ENCODE measurements at places on chromosomes 7 and 10.

DNA sequence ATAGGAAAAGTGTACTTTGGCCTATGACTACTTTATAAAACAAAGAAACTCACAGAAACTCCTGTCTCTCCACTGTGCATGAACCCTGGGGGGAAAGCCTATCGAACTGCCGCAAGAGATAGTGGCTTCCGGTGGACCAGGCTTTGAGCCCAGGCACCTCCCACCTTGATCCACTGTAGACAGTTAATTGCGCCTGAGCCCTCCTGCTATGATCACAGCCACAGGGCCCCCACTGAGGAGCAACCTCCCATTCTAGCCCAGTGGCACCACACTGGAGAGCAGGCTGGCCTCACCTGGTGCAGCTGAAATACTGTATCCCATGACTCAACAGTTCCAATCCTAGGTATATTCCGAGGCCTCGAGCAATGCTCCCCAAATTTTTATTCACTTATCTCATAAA is 98.8 kb downstream of the COBL start:
- no peak for DNase-seq

DNA sequence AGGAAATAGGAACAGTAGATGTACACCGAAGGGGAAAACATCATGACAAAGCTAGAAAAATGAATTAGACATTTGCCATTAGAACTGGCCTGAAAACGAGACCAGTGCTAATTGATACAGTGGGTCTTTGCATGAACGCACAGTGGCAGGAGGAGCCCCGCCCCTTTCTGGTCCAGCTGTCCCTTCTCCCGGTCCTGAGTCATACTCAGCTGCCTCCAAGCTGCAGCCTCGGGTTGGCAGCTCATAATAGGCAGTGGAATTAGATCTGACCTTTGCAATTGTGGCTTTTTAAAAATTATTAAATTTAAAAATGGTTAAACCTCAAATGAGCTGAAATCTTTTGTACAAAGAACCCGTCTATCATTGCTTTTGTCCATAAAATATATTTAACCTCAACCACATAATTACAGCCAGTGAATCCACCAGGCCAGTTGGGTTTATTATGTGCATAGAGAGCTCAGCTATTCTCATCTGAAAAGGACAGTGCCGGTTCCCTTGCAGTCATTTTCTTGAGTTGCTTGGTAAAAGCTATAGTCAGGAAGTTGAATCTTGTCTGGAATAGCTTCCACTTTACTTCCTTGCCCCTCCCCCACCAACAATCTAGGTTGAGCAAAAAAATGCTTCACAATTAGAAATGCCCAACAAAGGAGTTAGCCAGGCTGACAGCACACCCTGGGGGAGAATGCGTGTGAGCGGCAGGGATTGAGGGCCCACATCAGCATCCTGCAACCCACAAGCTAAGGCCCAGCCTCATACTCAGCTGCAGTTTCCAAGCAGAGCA is 147.1 kb downstream of the BUB3 start:
- DNase-seq, result peak; percentile 34

GRCh38 chr7:37408291-37409228 is 40.1 kb downstream of the ELMO1 start:
- DNase-seq, result peak; percentile 45

GRCh38 chr7:77626586-77627308 is 69.5 kb upstream of the RSBN1L start:
- DNase-seq, result no peak

GRCh38 chr7:148670374-148670773 is 28.3 kb upstream of the CUL1 start:
- DNase-seq, result no peak

- no peak for DNase-seq
Measured at GRCh38 chr10:116688741-116689495, 53.4 kb downstream of the HSPA12A start.

Measured in suppressor macrophage treated with lipopolysaccharide for 1 hour (primary cell).